Urinary bladder (tissue), 4 donors: ENCODE measurements at places on chromosomes 5 and 9. TPM values are rescaled to one million over a fixed set of nuclear protein-coding genes. Genes with fewer than 3 reads are reported as not detected.

FYB1 gene
- total RNA-seq, result 10.9 TPM

SLC31A2 gene
- total RNA-seq, result 5.1 TPM

PCDHGA8 gene
- total RNA-seq, result 9.1 TPM

RMRP gene
- 99,097 TPM for total RNA-seq

SERF1A gene
- total RNA-seq, result 6.7 TPM

SLC1A3 gene
- total RNA-seq, result 18.1 TPM

HDAC3 gene
- total RNA-seq, result 36.3 TPM

HTR1A gene
- not detected for total RNA-seq

KLHL9 gene
- total RNA-seq, result 45.7 TPM

CDKN2A gene
- total RNA-seq, result 0.85 TPM
